Right lobe of liver (tissue), 6 donors: ENCODE measurements at places on chromosomes 7 and 10. TPM values are rescaled to one million over a fixed set of nuclear protein-coding genes. Genes with fewer than 3 reads are reported as not detected.

SPAM1 gene
- not detected for total RNA-seq

RBM20 gene
- 0.04 TPM for total RNA-seq

IL15RA gene
- 25.0 TPM for total RNA-seq

DNA sequence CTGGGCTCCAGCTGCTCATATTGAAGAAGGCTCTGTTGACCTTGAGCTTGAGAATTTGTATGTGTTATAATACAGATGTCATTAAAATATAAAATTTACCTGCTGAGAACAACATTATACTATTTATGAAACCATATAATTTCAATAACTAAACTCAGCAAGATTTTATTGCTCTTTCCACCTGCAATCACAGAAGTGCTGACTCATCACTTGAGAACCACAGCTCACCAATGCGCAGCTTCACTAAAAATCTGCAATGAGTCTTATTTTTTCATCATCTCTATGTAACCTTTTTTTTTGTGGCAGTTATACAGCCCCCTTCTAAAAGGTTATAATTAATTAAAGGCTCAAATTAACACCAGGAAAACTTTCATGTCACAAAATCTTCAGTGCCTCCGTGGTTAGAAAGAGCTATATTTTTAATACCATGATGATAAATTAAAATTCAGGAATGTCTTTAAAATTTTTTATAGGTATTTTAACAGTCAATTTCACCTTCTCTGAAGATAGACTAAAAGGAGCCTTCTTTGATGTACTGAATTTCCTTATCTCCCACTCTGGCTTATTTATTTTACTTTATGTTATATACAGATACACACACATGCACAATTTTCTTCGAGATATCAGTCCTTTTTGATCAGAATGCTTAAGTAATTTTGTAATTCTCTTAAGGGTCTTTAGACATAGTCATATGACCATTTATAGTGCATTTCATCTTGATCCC lies 102.7 kb downstream of the EVX1 start:
- no peak overlapping the region for H3K4me3 ChIP-seq
- no peaks in the 10 kb centered on the region for H3K4me1 ChIP-seq
- H3K27me3 ChIP-seq = no peaks in the 10 kb centered on the region
- DNase-seq = no peak
- no peaks in the 10 kb centered on the region for H3K36me3 ChIP-seq

GRCh38 chr7:14598978-14599377 lies 303.6 kb downstream of the DGKB start:
- no peak for DNase-seq
- H3K36me3 ChIP-seq = no peaks in the 10 kb centered on the region
- H3K27me3 ChIP-seq = no peaks in the 10 kb centered on the region

- H3K36me3 ChIP-seq = no peaks in the 10 kb centered on the region
- peak overlapping the region; percentile 65 for H3K4me3 ChIP-seq
- no peaks in the 10 kb centered on the region for H3K27me3 ChIP-seq
Observed at GRCh38 chr10:75395932-75396630, 5.5 kb downstream of the ZNF503 start.
